G401 (cell line): ENCODE measurements at places on chromosomes 11 and 22. TPM values are rescaled to one million over a fixed set of nuclear protein-coding genes. Genes with fewer than 3 reads are reported as not detected.
A peak's percentile ranks its signal among the peaks of the same experiment; 100 is the strongest.

The GRM5 gene
- total RNA-seq = not detected in 2 replicates

The JAML gene
- not detected in 2 replicates for total RNA-seq

- DNase-seq = no peak
Observed at GRCh38 chr22:23774922-23775436, 2.3 kb downstream of the MMP11 start.

DNA sequence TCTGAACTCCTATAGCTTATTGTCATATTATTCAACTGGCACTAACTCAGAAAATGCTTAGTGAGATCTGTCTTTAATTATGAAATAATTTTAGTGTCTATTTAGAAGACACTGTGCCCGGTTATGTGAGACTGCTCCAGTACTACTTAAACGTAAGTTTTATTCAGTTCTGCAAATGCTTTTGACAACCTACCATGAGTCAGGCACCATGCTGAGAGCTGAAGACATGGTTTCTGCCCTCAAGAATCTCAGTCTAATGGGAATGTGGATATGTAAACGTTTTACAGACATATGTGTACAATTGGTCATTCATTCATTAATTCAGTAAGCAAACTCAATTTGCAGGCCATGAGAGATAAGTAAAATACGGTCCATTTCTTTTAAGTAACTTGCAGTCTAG lies 40.0 kb downstream of the DCUN1D5 start:
- no peak for DNase-seq

DNA sequence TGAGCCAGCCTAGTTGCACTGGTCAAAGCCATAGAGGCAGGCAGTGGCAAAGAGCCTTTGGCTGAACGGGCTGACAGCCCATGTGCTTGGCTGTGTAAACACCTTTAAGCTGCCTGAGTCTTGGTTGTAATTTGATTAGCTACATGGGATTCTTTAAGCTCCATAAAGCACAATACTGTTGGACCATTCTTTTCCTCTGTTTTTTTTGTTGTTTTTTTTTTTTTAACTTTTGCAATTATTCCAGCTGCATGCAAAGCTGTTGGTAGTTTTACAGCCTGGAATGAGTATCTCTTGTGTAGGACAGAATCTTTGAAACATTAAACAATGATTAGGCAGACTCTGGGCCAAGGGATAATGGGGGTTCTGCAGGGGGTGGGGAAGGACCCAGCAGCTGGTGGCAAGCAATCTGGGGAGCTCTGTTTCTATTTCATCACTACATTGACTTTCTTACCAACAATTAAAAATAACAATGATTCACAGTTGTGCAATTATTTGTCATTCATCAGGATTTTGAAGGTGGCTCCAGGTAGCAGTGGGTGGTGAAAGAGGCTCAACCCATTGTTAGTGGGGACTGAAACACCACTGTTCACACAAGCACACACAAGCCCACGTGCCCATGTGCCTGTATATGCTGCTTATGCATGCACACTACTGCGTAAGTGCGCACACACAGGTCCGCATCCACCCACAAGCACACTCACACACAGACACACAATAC lies 69.5 kb upstream of the CSNK2A3 start:
- peak; percentile 64 for DNase-seq

DNA sequence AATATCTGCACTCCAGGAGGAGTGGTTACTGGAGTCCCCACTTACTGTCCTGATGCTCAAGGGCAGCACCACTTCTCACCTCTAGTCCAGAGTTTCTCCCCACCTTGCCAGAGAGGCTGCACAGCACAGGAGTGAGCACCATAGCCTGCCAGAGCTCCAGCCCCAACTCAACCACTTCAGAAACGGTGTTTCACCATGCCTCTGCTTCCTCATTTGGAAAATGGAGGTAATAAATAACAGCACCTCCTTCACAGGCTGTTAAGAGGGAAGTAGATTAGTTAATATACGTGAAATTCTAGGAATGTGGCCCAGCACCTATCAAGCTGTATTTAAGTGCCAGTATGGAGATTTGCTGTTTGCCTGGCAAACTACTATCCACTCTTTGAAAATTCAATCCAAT lies 63.0 kb downstream of the GALNT18 start:
- DNase-seq = no peak

- no peak for DNase-seq
Observed at GRCh38 chr11:101264306-101264705, 134.7 kb upstream of the PGR start.

GRCh38 chr11:85626496-85626895 lies 648 bp downstream of the DLG2 start:
- DNase-seq = peak; percentile 31

DNA sequence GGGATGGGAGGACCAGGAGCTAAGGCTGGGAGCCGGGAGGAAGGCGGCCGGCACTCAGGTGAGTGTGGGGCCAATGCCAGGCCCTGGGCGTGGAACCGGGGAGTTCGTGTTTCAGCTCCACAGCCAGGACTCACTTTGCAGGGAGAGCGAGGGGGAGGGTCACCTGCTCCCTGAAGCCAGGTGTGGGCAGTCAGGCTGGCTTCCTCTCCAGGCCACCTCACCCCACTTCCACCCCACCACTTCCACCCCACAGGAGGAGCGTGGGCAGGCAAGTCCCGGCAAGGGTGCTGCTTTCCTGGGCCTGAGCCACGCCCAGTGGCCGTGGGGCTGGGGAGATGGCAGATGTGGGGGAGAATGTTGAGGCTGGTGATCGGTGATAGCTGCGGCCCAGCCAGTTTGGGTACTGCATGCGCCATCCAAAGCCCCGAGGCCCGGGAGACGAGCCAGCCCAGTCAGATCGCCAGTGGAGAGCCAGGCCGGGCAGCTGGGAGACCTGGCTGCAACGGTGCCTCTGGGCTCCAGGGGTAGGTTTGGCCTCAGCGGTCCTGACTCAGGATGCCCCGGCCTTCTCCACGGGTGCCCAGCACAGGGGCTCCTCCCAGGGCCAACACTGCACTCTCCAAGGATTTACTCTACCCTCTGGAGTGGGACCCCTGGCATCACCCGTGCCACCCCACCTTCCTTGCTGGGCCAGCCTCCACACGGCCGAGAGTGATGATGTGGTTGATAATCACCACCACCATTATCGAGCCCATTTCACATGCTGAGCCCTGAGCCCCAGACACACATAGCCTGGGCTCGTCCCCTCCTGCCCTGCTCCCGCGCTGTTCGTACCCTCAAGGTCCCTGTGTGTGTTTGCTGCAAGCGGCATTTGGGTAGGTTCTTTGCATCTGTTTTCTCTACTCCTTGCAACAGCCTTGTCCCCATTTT lies 93.8 kb downstream of the WNT7B start:
- no peak for DNase-seq

GRCh38 chr11:73160005-73160760 lies 18.1 kb upstream of the FCHSD2 start:
- no peak for DNase-seq

DNA sequence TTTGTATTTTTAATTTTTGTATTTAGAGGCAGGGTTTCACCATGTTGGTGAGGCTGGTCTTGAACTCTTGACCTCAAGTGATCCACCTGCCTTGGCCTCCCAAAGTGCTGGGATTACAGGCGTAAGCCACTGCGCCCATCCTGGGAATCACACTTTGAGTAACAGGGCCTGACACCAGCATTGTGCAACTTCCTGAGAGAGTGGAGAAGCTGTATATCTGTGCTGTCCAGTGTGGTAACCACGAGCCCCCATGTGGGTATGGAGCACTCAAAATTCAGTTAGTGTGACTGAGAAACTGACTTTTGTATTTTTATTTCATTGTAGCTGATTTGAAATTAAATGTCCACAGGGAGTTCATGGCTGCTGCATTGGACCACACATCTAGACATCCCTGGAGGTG lies 36.2 kb downstream of the MPPED1 start:
- DNase-seq = no peak

DNA sequence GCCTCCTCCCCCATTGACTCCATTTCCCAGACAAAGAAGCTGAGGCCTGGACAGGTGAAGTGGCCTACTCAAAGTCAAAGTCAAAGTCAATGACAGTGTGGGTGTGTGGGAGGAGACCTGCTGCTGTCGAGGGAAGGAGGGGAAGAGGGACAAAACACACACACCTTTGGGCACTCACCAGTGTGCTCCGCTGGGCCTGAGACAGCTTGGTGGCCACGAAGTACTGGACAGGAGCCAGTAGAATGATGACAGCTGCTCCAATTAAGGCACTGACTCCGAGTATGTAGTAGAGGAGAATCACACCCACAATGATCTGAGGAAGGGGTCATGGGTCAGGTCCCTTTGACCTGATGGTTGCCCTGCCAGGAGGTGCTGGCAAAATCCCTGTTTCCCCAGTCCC lies 33.6 kb downstream of the ABCC8 start:
- peak; percentile 47 for DNase-seq
